ENCODE measurements at places on chromosomes 3 and 15.
A peak's percentile ranks its signal among the peaks of the same experiment; 100 is the strongest.

GRCh38 chr3:42686832-42687650 lies 1.7 kb downstream of the KLHL40 start:
- DNase-seq, result no peak

DNA sequence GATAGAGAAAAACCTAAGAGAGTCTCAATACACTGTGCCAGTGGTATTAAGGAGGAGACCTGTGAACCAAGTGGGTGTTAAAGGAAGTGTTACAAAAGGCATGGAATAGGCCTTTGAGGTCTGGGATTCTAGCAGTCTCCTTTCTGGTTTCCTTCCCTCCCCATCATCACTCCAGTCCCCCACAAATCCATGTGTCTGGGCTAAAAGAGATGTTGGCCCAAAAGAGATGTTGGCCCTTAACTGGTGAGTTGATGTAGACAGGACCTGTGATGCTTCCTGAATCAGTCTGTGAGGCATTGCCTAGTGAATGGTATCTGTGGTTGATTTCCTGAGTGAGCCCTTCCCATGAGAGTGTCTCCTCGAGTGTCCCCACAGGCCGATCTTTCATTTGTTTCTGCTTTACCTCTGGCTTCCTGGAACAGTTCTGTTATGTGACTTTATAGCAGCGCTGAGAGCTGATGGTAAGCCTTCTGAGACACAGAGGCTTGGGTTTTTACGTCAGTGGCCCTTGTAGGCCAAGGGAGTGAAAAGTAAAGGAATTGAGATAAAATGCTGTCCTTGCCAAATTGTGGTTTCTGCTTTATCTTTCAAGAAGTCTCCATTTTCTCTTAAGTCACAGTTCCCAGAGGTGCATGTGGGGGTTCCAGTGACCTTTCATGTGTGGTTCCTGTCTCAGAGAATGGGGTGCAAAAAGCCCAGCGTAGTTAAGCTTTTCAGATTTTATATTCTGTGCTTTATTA lies 87.8 kb downstream of the KLHL25 start:
- DNase-seq, result peak; percentile 60

- no peak for DNase-seq
Measured at GRCh38 chr3:46586738-46587246, 20.7 kb upstream of the LRRC2 start.

DNA sequence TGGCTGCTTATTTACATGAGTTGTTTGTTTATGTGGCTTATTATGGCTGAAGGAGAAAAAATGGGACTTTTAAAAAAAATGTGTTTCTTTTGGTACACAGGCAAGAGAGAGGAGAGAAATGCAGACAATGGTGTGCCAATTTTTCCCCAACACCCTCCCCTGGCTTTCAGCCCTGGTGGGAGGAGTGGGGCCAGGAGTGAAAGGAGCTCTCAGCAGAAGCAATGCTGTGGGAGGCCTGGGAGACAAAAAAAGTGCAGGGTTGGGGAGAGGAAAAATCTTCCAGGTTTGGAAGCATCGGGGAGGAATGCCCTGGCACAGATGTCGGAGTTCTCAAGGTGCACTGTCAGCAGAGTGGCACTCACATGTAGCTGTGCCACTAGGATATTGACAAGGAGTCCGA lies 117.7 kb upstream of the FOXB1 start:
- DNase-seq, result no peak

DNA sequence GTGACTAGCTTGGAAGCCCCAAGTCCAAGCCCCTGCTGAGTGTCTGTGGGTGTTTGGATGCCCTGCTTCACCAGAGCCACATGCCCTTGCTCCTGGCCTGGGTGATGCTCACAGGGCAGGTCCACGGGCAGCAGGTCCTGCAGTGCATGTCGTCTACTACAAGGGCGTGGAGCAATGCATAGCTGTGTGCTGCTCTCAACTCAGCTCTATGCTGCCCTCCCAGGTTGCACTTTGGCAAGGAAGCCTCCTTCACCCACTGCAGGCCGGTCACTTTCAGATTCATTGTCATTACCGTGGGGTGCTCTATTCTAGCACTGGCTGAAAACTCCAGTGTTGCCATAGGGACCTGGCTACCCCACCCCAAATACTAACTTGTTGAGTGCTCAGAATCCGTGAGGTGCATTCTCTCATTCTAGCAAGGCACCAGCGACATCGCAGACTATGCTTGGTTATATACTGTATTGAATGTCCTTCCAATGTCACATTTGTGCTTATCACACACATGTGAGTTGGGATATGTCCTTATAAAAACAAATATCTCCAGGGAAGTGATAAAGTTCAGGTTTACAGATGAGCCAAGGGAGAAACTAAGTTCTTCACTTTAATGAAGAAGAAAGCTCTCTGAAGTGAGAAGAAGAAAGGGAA lies 51.8 kb downstream of the GRAMD1C start:
- DNase-seq, result no peak

- DNase-seq, result no peak
Measured at GRCh38 chr15:75062706-75063105, 39.3 kb downstream of the PPCDC start.

Data from activated CD8-positive, alpha-beta memory T cell treated with anti-CD3 and anti-CD28 coated beads, Interleukin-2, amount 50 U/mL, for 48 hours (primary cell).